ENCODE measurements at places on chromosomes 12 and 14.

GRCh38 chr12:50505675-50506530 lies 1.1 kb downstream of the DIP2B start:
- no peak for DNase-seq

GRCh38 chr12:1882850-1883470 lies 35.5 kb downstream of the CACNA2D4 start:
- DNase-seq: no peak

DNA sequence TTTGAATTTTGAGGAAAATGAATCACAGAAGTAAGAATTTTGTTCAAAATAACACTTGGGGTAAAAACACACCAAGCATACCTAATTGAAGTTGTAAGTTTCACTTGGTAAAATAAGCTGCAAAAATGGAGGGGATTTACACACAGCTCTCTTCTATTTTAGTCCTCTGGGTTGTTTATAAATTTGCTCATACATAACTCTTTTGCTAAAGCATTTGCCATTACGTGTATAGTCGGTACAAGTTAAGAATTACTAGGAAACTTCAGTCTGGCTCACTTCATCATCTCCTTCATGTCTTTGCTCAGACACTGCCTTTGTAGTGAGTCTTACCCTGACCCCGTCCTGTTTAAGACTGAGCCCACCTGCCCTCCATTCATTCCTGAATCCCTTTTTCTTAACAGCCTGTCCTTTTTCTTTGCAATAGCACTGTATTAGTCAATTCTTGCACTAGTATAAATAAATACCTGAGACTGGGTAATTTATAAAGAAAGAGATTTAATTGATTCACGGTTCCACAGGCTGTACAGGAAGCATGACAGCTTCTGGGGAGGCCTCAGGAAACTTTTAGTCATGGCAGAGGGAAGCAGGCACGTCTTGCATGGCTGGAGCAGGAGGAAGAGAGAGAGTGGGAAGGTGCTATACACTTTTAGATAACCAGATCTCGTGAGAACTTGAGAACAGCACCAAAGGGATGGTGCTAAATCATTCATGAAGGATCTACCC lies 451.1 kb downstream of the PCNX1 start:
- no peak for DNase-seq

DNA sequence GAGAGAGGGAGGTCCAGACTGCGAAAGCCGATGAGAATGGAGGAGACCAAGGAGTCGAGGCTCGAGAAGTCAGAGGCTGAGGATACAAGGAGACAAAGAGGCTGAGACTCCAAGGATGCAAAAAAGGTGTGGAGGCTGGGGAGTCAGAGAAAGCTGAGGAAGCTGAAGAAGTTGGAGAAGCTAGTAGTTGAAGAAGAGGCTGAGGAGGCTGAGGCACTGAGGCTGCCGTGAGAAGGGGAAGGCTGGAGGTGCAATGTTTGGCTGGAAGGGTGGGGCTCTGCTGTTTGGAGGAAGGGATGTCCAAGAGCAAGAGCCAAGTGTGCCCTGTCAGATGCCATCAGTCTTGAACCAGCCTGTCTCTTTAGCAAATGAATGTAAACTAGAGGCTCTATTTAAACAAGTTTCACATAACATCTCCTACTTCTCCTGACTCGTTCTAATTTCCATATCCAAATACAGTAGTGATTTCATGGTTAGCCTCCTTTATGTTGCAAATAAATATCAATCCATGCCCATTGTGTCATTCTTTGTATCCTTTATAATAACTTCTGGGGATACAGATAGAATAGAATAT lies 10.8 kb upstream of the SPTSSA start:
- no peak for DNase-seq

GRCh38 chr12:124621296-124621660 lies 53.9 kb upstream of the NCOR2 start:
- no peak for DNase-seq

- DNase-seq: no peak
Observed at GRCh38 chr14:81162941-81163340, 57.8 kb downstream of the GTF2A1 start.

GRCh38 chr12:46664761-46665287 lies 161.0 kb downstream of the SLC38A4 start:
- no peak for DNase-seq

GRCh38 chr14:22200977-22201605 lies 387.9 kb downstream of the DAD1 start:
- no peak for DNase-seq

GRCh38 chr12:102806110-102806509 lies 110.9 kb downstream of the PAH start:
- DNase-seq: no peak

- no peak for DNase-seq
Observed at GRCh38 chr12:21769307-21769706, 5.2 kb downstream of the KCNJ8 start.

GRCh38 chr12:64673490-64674169 lies 63.3 kb downstream of the RASSF3 start:
- no peak for DNase-seq

DNA sequence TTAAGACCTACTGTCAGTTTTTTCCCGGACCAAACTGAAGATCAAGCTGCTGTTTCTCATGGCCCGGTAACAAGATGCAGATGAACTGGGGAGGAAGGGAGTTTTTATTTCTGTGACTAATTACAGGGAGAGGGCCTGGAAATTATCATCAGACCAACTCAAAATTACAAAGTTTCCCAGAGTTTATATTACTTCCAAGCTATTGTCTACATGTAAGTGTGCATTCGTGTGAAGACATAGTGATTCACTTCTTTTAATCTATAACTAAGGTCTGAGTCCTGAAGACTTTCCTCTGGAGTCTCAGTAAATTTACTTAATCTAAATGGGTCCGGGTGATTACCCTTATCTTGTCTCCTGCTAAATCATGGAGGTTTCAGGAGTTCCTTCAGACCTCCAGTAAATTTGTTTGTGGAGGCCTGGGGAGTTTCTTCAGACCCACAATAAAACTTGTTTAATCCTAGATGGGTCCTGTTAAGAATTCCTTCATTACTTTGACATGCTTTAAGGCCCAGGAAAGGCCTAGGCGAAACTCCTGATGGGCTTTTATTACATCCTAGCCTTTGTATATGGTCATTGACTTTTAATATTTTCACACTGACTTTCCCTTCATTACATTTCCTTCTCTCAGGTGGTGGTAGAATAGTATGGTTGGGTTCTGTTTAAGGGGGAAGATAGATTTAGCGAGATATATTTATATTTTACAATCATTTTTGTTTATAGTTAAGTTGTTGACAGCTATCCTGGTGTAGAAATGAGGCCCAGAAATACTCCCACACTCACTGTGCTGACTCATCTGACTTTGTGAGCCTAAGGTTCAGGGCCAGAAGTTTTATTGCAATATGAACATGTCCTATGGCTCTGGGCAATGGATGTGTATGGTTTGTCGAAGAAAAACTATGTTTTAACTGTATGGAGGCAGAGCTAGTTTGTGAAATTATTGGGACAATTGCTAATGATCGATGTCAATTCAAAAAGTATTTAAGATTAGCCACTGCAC lies 627.0 kb upstream of the FBXO33 start:
- no peak for DNase-seq

DNA sequence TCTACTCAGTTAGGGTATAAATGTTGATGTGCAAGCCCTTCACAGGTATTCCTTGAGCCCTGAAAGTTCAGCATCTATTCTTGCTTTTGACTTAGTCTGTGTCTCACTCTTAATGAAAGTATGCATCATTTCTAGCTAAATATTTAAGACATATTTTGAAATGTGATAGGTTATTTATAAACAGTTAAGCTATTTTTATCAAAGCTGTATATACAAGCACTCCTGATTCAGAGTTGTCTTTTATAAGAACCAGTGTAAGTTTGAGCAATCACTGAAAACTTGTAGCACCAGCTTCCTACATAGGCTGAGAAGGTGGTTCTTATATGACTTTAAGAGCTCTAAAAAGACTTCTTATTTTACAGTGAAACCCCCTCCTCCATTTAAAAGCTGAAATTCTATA lies 98.6 kb downstream of the MYF5 start:
- no peak for DNase-seq

GRCh38 chr12:19482036-19482435 lies 42.7 kb downstream of the AEBP2 start:
- DNase-seq: no peak

- DNase-seq: no peak
Observed at GRCh38 chr12:76820888-76821482, 57.1 kb downstream of the ZDHHC17 start.

DNA sequence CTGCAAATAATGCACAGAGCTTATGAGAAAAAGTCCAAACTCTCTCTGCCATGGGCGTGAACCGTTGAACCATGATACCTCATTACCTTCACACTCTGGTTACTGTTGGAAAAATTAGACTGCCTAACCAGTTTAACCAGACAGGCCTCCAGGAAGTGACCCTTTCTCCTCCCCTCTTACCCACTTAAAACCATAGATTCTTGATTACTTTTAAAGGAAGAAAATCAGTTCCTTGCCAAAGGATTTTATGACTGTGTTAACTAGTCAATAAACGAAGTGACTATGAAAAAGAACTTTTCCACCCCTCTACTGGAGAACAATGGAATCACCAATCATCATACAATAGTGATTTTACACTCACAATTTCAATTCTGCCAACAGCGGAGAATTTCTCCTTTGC lies 254.0 kb upstream of the ATP2B1 start:
- DNase-seq: no peak

GRCh38 chr12:18246066-18246465 lies 15.3 kb upstream of the PIK3C2G start:
- no peak for DNase-seq

- DNase-seq: no peak
Observed at GRCh38 chr12:74515849-74516248, 21.8 kb upstream of the ATXN7L3B start.

DNA sequence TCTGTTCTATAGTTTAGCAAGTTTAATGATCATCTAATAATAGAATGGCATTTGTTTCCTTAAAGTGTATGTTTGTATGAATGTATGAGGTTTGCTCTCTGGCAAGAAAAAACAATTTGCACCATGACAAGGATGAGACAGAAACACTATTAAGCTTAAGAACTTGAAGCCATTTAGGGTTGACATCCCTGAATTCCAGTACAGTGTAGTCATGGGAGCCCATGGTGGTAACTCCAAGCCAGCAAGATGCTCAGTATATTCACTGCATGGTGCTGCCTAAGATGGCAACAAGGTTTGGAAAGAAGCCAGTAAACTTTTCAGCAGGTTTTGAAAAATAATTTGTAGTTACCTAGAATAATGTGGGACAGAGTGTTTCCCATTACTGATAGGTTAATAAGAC lies 158.6 kb downstream of the PRIMA1 start:
- no peak for DNase-seq

GRCh38 chr14:64196814-64197411 lies 97.3 kb downstream of the ESR2 start:
- no peak for DNase-seq

GRCh38 chr14:105317546-105317945 lies 3.0 kb downstream of the PACS2 start:
- DNase-seq: no peak

- peak; percentile 15 for DNase-seq
Observed at GRCh38 chr14:21894003-21894897, 220.6 kb upstream of the OR4E1 start.

GRCh38 chr14:86541972-86542371 lies 1012.0 kb downstream of the FLRT2 start:
- DNase-seq: no peak

- no peak for DNase-seq
Observed at GRCh38 chr14:105355049-105355575, 40.6 kb downstream of the PACS2 start.

- no peak for DNase-seq
Observed at GRCh38 chr12:53327435-53328042, 6.1 kb upstream of the AAAS start.

- no peak for DNase-seq
Observed at GRCh38 chr14:72598306-72598705, 295.6 kb downstream of the DPF3 start.

- no peak for DNase-seq
Observed at GRCh38 chr12:116538076-116538591, 21.0 kb upstream of the MAP1LC3B2 start.

DNA sequence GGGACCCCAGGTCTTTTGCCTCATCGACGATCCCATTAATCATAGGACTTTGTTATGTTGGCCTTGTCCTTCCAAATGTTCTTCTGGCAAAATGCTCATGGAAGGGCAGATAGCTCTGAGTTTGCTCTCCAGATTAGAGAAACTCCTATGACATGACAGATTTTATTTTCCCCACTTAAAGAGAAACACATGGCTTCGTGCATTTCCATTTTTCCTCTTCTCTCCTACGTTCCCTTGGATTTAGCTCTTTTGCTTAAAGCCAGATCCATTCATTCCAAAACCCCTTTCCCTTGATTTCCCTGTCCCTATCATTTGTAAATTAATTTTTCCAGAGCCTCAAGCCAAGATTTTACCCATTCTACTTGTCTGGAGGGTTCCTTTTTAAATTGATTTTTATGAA lies 2.9 kb downstream of the PRIMA1 start:
- no peak for DNase-seq

DNA sequence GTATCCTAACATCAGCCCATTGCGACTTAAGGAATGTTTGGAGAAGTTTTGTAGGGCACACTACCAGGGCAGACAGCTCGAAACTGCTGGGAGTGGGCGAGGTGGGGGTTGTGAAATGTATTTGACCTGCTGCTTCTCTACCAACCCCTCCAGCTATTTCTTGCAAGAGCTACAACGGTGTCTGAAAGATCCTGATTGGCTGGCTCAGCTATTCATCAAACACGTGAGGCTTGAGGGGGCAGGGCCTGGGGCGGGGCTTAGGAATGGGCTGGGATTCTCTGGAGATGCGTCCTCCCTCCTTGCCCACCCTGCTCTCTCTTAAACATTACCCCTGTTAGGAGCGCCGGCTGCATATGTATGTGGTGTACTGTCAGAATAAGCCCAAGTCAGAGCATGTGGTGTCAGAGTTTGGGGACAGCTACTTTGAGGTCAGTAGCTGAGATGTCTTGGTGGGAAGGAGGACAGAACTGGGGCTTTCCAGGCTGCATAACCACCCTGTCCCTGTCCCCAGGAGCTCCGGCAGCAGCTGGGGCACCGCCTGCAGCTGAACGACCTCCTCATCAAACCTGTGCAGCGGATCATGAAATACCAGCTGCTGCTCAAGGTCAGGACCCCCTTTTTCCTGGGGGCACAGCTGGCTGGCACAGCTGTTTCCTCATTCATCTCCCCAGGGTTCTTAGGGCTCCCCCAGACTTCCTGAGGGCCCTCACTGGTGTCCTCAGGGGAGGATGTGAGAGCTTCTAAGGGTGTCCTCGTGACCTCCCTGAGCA lies 3.1 kb downstream of the ARHGEF25 start:
- DNase-seq: no peak

- DNase-seq: no peak
Observed at GRCh38 chr12:122126713-122127597, 47.1 kb downstream of the IL31 start.

DNA sequence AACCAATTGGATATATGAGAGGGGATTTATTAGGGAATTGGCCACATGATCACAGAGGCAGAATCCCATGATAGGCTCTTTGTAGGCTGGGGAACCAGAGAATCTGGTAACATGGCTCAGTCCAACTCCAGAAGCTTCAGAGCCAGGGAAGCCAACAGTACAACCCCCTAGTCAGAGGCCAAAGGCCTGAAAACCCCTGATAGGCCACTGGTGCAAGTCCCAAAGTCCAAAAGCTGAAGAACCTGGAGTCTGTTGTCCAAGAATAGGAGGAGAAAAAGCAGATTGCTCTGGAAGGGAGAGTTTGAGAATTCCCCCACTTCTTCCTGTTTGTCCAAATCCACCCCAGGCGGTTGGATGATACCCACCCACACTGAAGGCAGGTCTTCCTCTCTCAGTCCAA lies 8.2 kb upstream of the TROAP start:
- DNase-seq: no peak

- no peak for DNase-seq
Observed at GRCh38 chr12:62516927-62517326, 50.3 kb downstream of the MON2 start.

GRCh38 chr14:65339866-65340265 lies 72.7 kb upstream of the FUT8 start:
- no peak for DNase-seq

Measured in stimulated activated CD8-positive, alpha-beta memory T cell treated with anti-CD3 and anti-CD28 coated beads, Interleukin-4, amount 100 ng/mL, for 24 hours (primary cell).